ENCODE measurements at places on chromosomes 1 and 21.

- peaks cover 2% of the 10 kb centered on the region for H3K27me3 ChIP-seq
- H3K27ac ChIP-seq = no peak overlapping the region
- no peak for DNase-seq
- no peak overlapping the region for H3K4me3 ChIP-seq
Measured at GRCh38 chr1:11485191-11485590, 6.2 kb downstream of the DISP3 start.

- H3K36me3 ChIP-seq = peaks cover 32% of the 10 kb centered on the region
- H3K27me3 ChIP-seq = no peaks in the 10 kb centered on the region
- H3K4me1 ChIP-seq = peaks cover 21% of the 10 kb centered on the region
- peak overlapping the region; percentile 52 for H3K27ac ChIP-seq
- DNase-seq = peak; percentile 51
- no peak overlapping the region for H3K4me3 ChIP-seq
Measured at GRCh38 chr1:1677718-1678580, 14.6 kb downstream of the SLC35E2B start.

DNA sequence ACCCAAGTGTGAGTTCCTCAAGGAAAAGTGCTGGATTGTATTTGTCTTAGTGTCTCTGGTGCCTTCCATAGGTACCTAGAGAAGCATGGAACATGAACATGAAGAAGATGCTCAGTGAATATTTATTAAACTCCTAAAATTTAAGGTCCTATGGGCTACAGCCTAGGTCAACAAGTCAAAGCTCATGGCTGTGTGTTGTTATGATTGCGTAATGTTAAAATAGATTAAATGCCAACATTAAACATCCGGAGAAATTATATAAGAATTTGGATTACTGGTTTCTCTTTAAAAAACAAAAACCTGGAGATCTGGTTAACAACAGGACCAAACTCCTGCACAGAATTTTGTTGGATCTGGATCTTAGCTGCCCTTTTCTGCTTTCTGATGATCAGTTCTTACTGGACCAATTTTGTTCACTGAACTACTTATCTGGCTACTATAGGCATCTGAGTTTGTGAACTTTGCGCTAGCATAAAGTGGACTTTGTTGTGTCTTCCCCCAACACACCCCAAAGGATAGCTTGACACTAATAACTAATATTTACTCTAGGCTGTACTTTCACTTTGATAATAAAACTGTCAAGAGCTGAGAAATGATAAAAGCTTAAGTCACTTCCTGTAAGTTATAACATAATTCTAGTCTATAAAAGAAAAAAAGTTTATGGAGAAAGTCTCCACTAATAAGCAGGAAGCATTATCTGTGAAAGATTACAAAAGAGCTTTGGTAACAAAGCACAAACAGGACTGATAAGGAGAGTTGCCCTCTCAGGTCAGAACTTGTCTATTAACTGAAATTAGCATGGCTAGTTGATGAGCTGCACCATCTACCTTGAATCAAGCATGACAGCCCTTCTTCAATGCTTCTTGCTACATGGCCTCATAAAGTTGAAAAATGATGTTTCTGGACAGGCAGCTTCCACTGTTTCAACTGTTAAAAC lies 20.7 kb downstream of the F5 start:
- no peaks in the 10 kb centered on the region for H3K27me3 ChIP-seq
- peak overlapping the region; percentile 16 for H3K27ac ChIP-seq
- no peaks in the 10 kb centered on the region for H3K4me1 ChIP-seq
- H3K4me3 ChIP-seq = no peak overlapping the region
- DNase-seq = peak; percentile 59
- H3K36me3 ChIP-seq = no peaks in the 10 kb centered on the region

- peaks cover 82% of the 10 kb centered on the region for H3K27me3 ChIP-seq
- peaks cover 13% of the 10 kb centered on the region for H3K4me1 ChIP-seq
- no peak overlapping the region for H3K27ac ChIP-seq
- DNase-seq = no peak
- peak overlapping the region; percentile 17 for H3K4me3 ChIP-seq
Measured at GRCh38 chr1:31772669-31773248, 8.6 kb upstream of the ADGRB2 start.

GRCh38 chr1:220895412-220895946 lies 16.2 kb downstream of the HLX start:
- no peak overlapping the region for H3K4me3 ChIP-seq
- no peaks in the 10 kb centered on the region for H3K36me3 ChIP-seq
- no peak for DNase-seq

GRCh38 chr21:42731264-42732032 lies 78.0 kb downstream of the PDE9A start:
- no peaks in the 10 kb centered on the region for H3K27me3 ChIP-seq
- no peak for DNase-seq
- peaks cover 33% of the 10 kb centered on the region for H3K36me3 ChIP-seq
- no peak overlapping the region for H3K4me3 ChIP-seq
- no peaks in the 10 kb centered on the region for H3K4me1 ChIP-seq
- H3K27ac ChIP-seq = no peak overlapping the region

GRCh38 chr1:54325703-54326461 lies 80.3 kb downstream of the SSBP3 start:
- no peaks in the 10 kb centered on the region for H3K36me3 ChIP-seq
- no peaks in the 10 kb centered on the region for H3K27me3 ChIP-seq
- H3K27ac ChIP-seq = peak overlapping the region; percentile 77

DNA sequence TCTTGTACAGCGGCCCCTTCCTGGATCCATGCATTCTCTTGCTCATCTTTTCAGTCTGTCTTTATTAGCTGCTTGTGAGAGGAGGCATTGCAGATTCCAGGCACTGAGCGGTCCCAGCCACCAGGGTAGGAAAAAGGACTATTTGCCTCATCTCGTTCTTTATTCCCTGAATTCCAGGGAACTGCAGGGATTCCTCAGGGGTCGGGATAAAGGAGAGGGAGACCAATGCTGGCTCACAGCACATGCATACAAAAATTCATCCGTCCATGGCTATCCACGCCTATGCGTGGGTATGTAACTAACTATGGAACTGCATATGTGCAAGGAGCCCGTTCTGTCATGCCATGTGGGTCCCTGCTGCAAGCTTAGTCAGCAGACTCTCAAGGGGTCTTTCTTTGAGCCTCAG lies 879 bp upstream of the PLPPR5 start:
- H3K36me3 ChIP-seq = no peaks in the 10 kb centered on the region
- H3K4me1 ChIP-seq = peaks cover 18% of the 10 kb centered on the region
- no peak overlapping the region for H3K27ac ChIP-seq
- H3K27me3 ChIP-seq = peaks cover 64% of the 10 kb centered on the region
- DNase-seq = no peak

Measured in stomach (tissue), 19 donors.